Suppressor macrophage (primary cell): ENCODE measurements at places on chromosomes 6 and 20.

DNA sequence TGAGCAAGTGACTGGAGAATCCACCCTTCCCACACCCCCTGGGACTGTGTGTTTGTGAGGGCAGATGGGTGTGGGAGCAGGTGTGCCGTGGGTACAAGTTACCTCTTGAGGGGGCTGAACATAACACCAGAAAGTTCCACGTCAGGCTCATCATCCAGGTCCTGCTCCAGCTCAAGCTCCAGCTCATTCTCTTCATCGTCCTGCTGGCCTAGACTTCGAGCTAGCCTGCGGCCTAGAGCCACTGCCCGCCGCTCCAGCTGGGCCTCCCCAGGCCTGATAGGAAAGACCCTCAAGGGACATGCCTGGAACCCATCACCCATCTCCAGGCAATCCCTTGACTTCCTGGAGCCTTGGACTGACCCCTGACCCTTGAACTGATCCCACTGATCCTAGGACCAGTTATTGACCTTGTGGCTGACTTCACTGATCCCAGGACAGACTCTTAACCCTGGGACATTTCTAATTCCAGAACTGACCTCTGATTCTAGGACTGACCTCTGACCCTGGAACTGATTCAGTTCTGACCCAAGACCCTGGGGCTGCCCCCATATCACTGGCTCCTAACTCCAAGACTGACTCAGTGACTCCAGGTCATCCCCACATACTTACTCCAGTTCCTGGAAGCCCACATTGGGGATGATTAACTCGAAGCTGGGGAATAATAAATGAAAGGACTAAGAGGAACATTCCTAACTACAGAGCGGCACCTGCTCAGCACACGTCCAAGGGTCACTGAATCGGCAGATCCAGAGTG lies 11.8 kb upstream of the SPAG4 start:
- DNase-seq, result no peak

- peak; percentile 30 for DNase-seq
Measured at GRCh38 chr6:143449714-143450452, 612 bp downstream of the ADAT2 start.

DNA sequence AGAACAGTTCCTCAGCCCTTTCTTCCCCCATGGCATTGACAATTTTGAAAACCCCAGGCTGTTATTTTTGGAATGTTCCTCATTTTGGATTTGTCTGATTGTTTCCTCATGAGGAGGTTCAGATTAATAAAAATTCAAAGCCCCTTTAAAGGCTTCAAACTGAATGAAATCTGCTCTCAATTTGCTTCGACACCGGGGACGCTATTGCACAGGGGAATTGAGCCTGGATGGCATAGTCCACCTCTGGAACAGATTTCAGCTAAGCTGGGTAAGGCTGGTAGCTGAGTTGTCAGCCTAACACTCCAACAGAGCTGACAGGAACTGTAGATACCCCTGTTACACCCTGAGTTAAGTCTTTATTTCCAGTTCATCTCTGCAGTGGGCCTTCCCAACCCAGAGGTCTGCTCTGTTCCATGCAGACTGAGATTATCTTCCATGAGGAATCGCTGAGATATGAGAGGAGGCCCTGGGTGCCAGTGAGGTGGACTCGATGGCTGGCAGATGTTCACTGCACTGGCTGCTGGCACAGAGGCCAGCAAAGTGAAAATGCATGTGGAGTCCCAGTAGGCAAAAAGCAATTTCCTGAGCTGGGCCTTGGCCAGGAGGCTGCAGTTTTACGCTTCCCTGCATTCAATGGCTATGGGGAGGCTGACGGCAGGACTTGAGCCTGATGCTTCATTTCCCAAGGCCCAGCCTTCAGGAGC lies 73.3 kb upstream of the PAX1 start:
- DNase-seq, result no peak

- DNase-seq, result no peak
Measured at GRCh38 chr6:1904466-1904799, 294.7 kb downstream of the FOXC1 start.

GRCh38 chr20:38126146-38126921 lies 38.7 kb downstream of the TGM2 start:
- DNase-seq, result no peak

DNA sequence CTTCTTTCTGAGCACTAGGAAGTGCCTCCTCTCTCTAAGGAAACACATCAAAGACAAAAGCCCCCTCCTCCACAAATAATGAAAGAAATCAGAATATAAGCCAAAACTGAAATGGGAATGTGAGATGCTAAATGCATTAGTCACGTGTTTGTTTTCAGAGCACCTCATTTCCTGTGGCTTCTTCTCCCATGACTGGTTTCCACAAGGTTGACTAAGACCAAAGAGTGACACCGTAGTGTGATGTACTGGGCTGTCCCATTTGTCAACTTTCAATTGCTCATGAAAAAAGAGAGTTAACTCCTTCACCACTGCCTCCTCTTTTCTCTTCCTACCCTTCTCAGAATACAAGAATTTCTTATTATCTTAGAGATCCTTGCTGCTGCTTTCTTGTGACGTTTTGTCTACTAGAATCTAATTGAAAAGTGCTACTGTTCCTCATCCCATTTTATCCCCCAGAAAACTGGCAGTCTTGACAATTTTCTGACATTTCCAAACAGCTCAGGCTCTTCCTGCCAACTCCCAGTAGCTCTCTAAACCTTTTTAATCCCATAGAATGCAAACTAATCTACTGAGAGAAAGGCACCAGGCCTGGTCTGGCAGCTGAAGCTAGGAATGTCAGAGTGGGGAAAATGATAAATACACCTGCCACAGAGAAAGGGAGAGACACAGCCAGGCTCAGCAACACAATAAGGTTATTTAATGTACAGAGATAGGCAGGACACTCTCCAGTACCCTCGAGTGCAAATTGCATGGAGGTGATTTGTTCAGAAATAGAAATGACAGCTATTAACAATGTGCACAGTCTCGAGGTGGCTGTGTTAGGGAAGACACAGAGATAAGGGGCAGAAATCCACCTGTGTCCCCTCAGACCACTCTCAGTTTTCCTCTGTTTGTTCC lies 671.7 kb upstream of the NRSN1 start:
- DNase-seq, result no peak

DNA sequence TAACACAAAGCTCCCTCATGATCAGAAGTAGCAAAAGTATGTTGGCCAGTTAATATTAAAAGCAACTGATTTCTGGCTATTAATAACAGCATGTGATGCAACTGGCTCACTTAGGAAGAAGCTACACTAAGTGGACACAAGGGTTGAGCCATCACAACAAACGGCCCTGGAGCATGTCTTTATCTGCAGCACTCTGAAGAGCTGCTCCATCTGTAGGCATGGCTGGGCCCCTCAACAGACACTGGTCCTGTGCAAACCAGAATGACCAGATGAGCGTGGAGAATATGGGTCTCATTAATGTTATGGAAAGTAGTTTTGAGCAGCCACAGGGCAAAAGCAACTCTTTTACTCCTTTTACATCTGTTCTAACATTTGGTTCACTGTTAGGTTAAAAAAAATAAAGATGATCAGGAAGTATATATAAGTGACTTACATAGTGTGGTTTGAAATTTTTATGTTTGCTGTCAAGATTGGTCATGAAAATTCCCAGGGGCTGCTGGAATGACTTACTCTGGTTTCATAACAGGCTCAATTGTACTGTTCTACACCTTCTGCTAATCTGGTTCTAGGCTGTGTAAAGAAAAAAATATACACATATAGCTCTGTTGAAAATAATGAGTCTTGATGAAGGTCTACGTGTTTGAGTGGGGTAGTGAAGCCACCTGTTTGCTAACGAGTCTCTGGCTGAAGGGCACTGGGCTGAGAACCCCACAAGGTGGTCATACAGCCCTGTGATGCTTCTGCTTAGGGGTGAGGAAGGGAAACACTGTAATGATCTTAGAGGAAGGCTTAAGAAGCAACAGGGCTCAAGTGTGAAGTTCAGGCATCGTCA lies 58.1 kb downstream of the INSM1 start:
- DNase-seq, result no peak

DNA sequence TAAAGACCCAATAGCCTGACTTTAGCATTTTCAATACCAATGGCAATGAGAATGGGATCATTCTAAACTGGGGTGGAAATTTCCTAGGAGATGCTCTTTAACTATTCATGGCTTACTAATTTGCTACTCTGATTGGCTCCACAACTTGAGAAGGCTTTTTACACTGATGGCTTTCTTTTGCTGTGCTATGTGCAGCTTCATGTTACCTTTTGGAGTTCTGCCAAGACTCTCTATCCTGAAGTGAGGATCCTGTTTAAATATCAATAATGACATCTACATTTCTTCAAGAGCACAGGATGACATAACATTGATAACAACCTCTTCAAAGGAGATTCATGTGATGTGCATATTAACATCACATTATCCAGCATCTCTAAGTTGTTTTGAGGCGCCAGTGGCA lies 43.4 kb upstream of the SIRPG start:
- DNase-seq, result no peak

DNA sequence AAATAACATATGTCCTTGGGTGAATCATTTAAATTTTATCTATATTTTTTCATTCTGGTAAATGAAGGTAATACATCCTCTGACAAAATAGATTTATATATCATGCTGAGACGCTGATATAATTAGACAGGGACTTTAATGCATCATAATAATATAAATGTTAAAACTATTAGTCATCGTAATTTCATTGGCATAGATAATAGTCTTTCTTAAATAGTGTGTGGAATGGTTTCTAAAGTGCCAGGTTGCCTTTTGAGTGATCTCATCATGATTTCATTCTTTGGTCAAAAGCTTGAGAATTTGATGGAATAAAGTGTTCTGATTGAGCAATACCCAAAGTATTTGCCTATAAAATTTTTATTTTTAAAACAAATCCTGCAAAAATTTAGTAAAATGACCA lies 43.2 kb upstream of the BMP5 start:
- DNase-seq, result no peak

DNA sequence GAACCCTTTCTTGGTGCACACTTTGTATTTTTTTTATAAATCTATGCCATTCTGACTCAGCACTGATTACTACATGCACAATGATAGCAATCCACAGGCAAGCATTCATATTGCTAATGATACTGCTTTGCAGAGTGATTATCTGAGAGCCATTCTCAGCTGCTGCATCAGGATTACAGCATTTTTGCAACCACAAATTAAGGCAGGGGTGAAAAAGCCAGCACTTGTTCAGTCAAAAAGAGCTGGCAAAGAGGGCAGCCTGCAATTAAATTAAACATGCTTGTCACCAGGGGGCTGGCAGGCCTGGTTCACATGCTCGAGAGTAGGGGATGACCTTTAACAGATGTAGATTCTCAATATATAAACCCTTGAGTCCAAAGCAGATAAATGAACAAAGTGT lies 40.7 kb upstream of the SLC17A4 start:
- no peak for DNase-seq

DNA sequence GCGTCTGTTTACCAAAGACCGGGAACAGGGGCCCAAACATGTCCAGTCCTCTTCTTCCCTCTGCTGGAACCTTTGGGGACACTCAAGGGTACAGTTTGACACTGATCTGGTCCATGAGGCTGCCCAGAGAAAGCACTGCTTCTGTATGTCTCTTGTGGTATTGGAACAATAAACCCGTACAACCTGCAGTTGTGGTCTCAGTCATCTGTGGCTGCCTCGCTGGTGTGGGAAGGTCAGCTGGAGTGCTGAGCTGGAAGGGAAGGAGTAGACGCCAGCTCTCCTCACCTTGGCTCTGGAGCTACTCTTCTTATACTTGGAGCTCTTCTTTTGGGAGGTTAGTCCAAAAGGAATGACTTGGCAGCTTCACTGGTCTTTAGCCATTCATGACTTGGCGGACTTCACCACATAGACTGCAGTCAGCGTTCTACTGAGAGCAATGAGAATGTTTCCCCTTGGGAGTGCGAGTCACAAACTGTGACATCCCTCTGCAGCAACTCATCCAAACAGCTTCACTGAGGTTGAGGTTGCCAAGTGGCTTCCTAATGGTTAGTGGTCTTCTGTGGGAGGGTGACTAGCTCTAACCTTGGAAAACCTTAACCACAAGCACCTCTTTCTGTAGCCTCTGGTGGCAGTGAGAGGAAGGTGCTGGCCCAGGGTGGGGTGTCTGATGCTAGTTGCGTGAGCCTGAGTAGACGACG lies 81.2 kb downstream of the ASXL1 start:
- DNase-seq, result no peak

- no peak for DNase-seq
Measured at GRCh38 chr20:15018966-15019365, 681.6 kb upstream of the FLRT3 start.

GRCh38 chr20:673603-674001 lies 2.0 kb downstream of the SCRT2 start:
- no peak for DNase-seq

GRCh38 chr6:11609324-11610071 lies 71.9 kb downstream of the TMEM170B start:
- no peak for DNase-seq

DNA sequence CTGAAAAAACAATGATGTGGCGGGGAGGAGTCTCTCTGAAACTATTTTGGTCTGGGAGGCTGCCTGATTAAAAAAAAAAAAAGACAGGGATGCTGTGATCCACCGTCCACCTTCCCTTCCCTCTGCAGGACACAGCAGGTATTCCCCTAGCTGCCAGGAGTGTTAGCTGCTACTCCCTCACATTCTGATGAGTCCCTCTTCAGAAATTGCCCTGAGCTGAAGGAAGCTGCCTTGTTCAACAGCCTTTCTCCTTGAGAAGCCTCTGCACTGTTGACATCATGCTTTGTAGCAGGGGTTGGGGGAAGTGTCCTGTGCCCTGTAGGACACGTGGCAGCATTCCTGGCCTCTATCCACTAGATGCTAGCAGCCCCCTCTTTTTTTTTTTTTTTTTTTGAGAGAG lies 71.7 kb upstream of the ZMYND8 start:
- peak; percentile 41 for DNase-seq
